ENCODE measurements at places on chromosomes 2 and 18.

GRCh38 chr18:35938562-35938961, 33.9 kb upstream of the RMP24 start:
- DNase-seq = no peak

GRCh38 chr2:118837067-118837466, 10.4 kb downstream of the EN1 start:
- DNase-seq = no peak

DNA sequence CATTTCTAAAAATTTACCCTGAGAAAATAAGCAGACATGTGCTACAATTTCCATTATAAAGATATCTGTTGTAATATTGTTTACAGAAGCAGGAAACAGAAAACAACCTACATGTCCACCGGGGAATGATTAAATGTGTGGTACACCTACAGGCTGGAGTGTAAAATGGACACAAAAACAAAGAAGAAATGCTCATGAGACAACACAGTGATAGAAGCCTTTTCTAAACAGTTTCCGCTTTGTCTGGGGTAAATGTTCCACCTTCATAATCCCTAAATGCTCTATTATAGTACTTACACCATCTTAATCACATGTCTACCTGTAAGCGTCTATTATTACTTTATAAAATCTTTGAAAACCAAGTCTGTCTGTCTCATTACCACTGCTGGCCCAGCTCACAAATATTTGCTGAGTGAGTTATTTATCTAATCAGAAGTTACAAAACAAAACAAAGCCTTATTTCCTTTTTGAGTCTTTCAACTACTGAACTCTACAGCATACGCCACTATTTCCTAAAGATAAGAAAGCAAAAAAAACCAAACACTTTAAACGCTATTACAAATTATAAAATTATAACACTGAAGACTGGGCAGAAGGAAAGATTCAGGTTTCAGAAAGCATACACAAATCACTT, 95.3 kb downstream of the PIGN start:
- no peak for DNase-seq

- DNase-seq = peak; percentile 12
These were observed 96.2 kb upstream of the SNTG2 start for GRCh38 chr2:854460-854859.

DNA sequence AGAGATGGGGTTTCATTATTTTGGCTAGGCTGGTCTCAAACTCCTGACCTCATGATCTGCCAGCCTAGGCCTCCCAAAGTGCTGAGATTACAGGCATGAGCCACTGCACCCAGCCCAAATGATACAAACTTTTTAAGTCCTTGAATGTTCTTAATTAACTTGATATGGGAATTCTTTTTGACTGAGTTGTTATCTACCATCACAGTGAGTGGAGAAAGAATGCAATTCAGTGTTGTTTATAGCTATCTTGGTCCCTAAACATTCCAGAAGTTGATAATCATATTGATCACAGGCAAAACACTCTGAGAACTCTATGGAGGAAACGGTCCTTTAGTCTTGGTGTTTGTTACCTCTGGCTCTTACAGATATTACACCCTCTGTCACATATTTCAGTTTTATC, 1072.5 kb downstream of the SUCLG1 start:
- no peak for DNase-seq

DNA sequence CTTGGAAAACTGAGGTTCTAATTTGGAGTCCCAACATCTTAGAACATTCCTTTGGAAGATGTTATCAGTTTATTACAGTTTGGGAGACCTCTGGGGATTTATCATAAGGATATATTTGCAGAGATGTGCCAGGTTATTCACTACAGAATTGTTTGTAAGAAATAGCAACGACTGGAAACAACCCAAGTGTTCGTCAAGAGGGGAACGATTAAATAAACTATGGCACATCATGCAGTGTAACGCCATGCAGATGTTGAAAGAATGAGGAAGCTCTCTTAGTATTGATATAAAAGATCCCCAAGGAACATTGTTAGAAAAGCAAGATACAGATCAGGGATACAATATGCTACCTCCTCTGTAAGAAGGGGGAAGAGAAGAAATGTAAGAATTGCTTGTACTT, 210.6 kb downstream of the TMEM247 start:
- no peak for DNase-seq

DNA sequence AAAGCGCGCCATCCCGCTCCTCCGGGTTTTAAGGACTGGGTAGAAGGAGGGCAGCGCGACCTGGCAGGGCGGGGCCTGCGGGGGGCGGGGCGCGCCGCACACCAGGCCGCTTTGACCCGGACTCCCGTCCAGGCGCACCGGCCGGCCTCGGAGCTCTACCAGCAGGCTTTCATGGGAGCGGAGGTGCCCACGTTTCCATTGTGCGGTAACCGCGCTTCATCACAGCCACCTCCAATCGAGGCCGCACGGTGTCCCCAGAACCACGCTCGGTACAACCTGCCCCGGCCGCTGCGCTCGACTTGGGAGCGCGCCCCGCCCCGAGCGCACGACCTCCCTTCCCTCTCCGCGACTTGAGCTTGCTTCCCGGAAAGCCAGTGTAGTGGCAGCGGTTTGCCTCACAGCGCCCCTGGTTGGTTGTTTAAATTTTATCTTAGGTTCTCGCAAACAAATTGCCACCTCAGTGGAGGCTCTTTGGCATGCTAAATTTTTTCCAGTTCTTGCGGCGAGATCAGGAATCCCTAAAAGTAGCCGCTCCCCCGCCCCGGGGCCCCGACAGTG, 280 bp upstream of the CYP1B1 start:
- DNase-seq = peak; percentile 38

- no peak for DNase-seq
These were observed 34.7 kb upstream of the CDK5R2 start for GRCh38 chr2:218924757-218925156.

GRCh38 chr18:37654731-37655369, 89.3 kb upstream of the CELF4 start:
- DNase-seq = no peak

- no peak for DNase-seq
These were observed 86.6 kb downstream of the MARCO start for GRCh38 chr2:119028327-119029174.

DNA sequence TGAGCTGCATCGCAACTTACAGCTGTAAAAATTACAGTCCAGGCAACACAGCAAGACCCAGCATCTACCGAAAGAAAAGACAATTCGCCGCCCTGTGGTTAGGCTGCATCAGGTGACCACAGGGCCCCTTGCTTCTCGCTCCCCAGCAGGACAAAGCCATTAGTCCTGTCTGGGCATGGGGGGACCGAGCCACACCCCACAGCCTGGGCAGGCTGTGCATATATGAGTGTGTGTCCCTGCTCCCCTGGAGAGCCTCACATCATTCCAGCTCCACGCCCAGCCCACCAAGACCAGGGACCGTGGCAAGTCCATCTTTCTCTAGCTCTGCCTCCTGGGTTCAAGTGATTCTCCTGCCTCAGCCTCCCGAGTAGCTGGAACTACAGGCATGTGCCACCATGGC, 33.9 kb downstream of the SNORC start:
- DNase-seq = no peak

DNA sequence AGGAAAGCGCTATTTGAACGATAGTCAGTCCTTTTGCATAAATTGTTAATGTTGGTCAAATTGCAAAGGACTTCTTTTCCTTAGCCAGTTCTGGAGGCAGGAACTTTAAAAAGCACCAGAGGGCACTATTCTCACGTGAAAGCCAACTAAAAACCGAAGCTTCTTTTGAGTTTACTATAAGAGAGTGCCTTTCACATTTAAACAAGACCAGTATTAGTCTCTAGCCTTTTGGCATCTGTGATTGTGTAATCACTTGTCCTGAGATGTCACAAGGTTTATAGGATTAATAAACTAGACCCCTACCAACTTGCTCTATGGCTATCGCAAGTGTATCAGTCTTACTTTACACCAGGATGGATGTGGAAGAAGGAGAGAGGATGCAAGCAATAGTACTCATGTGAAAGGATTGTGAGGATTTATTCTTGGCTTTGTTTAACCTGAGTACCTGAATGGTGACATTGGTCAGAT, 14.4 kb upstream of the STAT4 start:
- DNase-seq = no peak

- no peak for DNase-seq
These were observed 151.0 kb downstream of the TMEM17 start for GRCh38 chr2:62354771-62355561.

DNA sequence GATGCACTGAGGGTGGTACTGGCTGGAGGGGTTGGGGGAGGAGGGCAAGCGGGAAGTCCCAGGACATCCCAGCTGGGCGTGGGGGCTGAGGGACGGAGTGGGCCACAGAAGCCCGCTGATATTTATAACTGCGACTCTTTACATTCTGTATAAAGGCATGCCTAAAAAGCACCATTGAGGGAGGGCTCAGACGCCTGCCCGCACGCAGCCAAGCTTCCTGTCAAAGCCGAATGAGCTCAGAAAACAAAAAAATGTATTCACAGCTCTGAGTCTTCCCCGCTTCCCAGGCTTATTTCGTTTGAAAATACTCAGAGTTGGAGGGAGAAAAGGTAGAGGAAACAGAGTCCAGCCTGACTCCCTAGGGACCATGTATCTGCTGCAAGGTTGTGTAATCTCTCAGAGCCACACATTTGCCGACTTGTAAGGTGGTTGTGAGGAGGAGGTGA, 170.1 kb upstream of the HAAO start:
- DNase-seq = no peak

GRCh38 chr18:8942909-8943545, 159.5 kb upstream of the NDUFV2 start:
- DNase-seq = no peak

GRCh38 chr18:50011813-50012435, 183.0 kb downstream of the MYO5B start:
- no peak for DNase-seq

DNA sequence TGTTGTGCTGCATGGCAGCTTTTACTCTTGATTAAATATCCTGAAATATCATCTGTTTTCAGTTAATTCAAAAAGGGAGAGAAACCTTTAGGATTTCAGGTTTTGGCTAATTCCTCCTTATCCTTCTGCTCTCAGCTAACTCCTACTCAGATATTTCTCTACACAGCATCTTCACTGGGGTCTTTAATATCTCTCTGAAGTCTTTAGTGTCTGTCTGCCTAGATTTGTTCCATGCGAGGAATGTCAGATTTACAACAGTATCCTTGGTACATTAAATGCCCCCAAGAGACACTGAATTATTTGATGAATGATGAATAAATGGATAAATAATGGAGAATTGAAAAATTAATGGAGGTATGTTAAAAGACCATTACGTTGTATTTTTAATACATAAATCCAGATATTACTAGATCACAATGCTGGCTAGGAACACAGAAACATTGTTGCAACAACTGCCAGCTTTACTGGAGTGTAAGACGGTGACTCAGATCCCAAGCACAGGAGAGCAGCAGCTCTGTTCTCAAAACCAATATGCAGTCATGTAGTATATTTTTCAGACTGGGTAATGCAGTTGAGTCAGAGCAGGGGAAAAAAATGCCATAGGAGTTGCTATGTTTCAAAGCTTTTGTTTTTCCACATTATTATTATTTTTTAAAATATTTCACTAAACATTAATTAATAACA, 388.0 kb upstream of the SYT4 start:
- no peak for DNase-seq

GRCh38 chr2:217740178-217740577, 262.6 kb downstream of the TNS1 start:
- no peak for DNase-seq

DNA sequence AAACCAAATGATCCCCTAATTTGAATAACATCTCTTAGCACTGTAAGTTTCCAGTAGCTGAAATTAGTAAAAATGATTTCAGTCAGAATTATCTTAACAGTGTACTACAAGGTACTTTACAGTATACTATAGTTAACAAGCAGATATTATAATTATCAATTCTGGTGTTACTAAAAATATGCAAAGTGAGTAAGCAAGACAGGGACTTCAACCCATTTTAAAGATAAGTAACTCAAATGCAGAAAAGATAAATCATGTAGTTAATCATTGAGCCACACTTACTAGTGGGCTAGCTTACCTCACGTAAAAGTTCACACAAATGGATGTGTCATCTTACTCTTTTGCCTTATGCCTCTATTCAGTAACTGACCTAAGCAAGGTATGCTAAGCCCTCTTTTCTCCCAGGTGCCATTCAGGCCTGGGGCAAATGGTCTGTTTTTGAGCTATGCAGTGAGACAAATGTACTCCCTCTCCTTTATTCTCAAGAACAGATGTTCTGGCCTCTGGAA, 101.0 kb downstream of the NBAS start:
- DNase-seq = no peak

DNA sequence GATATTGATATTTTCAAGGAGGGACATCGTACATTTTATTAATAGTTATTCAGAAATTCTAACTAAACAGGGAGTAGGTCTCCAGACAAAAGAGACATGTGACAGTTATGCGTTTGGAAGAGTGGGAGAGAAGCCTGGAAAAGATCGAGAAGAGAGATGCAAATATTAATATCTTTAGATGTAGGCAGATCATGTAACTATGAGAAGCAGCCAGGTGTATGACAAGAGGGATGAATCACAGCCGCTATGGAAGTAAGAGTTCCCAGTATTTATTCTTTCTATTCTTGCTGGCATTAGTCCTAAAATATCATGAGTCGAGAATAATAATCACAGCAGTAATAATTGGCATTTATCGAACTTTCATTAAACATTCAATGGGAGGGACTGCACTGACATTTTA, 140.2 kb downstream of the CSRNP3 start:
- DNase-seq = no peak

DNA sequence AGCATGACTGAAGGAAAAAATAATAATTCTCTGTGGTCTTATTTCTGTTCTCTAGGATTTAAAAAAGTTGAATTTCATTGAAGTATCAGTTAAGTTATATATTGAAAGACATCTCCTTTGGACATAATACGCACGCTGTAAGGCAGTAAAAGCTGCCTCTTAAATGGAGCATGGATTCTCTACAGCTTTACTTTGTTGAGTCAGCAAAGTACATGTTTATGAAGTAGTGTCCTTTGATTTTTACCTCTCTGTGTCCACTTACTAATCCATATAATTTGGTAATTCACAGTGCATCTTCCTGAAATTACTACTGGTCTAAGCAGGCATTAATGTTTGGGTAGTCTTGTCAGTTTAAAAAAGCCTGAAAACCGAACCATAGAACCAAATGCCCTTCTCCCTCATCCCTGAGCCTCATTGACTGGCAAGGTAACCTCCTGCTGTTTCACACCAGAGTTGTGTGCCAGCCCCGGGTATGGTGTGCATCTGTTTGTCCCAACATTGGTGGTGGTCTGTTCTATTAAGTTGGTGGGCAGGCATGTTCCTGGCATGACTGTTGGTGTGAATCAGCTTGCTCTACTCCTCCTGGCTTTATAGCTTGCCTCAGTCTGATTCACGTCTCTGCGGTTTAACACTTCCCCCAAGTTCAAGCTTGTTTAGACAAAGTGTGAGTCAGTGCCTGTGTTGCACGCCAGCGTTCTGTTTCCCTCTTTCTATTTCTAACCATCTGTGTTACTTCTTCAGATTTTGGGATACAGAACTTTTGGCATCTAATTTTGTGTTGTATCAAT, 71.0 kb upstream of the ITM2C start:
- peak; percentile 39 for DNase-seq

GRCh38 chr18:44497311-44497710, 183.4 kb upstream of the SETBP1 start:
- DNase-seq = no peak

DNA sequence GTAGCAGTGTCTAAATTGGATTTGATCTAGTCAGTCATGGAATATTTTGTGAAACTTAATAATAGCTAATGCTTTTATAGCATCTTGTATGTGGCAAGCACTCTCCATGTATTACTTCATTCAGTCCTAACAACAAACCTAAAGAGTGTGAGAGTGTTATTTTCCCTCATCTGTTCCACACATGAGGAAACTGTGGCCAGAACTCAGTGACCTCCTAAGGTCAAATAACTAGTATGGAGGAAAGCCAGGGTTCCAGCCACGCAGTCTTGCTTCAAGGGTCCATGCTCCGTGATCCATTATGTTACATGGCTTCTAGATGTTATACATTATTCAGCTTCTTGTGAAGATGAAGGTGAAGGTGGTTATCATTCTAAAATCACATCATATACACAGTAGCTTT, 45.5 kb downstream of the TWSG1 start:
- DNase-seq = no peak

Measured in stimulated activated CD4-positive, alpha-beta T cell treated with anti-CD3 and anti-CD28 coated beads, Interleukin-12 subunit alpha, Interleukin-12 subunit beta, amount 100 ng/mL, for 4 hours (primary cell).